Fibroblast of lung (primary cell): ENCODE measurements at places on chromosomes 16 and 17. TPM values are rescaled to one million over a fixed set of nuclear protein-coding genes. Genes with fewer than 3 reads are reported as not detected.

The LDHD gene
- 1.0 and 4.5 TPM in 2 replicates for total RNA-seq

The RGS9 gene
- 1.7 and 2.1 TPM in 2 replicates for total RNA-seq

The CD300E gene
- not detected in 2 replicates for total RNA-seq

The NOXO1 gene
- total RNA-seq = under 0.01 TPM in 1 of 2 replicates, not detected in the other

The KRT16 gene
- not detected in 2 replicates for total RNA-seq

The FBF1 gene
- 10.5 and 11.2 TPM in 2 replicates for total RNA-seq

The TBC1D3B gene
- total RNA-seq = 1.8 and 2.3 TPM in 2 replicates

The ITGB4 gene
- 0.17 and 0.26 TPM in 2 replicates for total RNA-seq

The ZFPM1 gene
- total RNA-seq = 1.7 and 2.1 TPM in 2 replicates

The MED13 gene
- 39.0 and 47.1 TPM in 2 replicates for total RNA-seq

The CTRB1 gene
- total RNA-seq = not detected in 2 replicates

The LGALS9B gene
- total RNA-seq = not detected in 2 replicates

The ASGR2 gene
- not detected in 2 replicates for total RNA-seq

The SLC13A2 gene
- not detected in 2 replicates for total RNA-seq

The DRG2 gene
- 25.7 and 30.1 TPM in 2 replicates for total RNA-seq

The NPIPB8 gene
- total RNA-seq = 0.17 TPM in 1 of 2 replicates, not detected in the other

The GFAP gene
- 0.26 and 1.3 TPM in 2 replicates for total RNA-seq

The KRTAP2-2 gene
- total RNA-seq = not detected in 2 replicates

The KRTAP1-1 gene
- not detected in 2 replicates for total RNA-seq

The DPEP2 gene
- total RNA-seq = not detected in 2 replicates

The DHRS7C gene
- not detected in 2 replicates for total RNA-seq

The BEAN1 gene
- total RNA-seq = not detected in 2 replicates

The RHBDL1 gene
- total RNA-seq = 2.6 and 7.1 TPM in 2 replicates

The SCGB1C2 gene
- not detected in 2 replicates for total RNA-seq

The CDRT15 gene
- not detected in 2 replicates for total RNA-seq

The NPB gene
- 0.51 and 0.83 TPM in 2 replicates for total RNA-seq

The SMIM22 gene
- not detected in 2 replicates for total RNA-seq

The SDR42E2 gene
- total RNA-seq = under 0.01 TPM in 1 of 2 replicates, not detected in the other

The ARSG gene
- total RNA-seq = 3.1 and 8.1 TPM in 2 replicates

The KPNA2 gene
- total RNA-seq = 20.3 and 44.3 TPM in 2 replicates

The ZPBP2 gene
- total RNA-seq = not detected in 2 replicates

The KRTAP9-2 gene
- not detected in 2 replicates for total RNA-seq

The TNFAIP1 gene
- 19.8 and 23.0 TPM in 2 replicates for total RNA-seq

The ADGRG1 gene
- 0.51 and 1.8 TPM in 2 replicates for total RNA-seq

The HS3ST3A1 gene
- total RNA-seq = 28.5 and 48.7 TPM in 2 replicates

The ORAI3 gene
- total RNA-seq = 44.2 and 74.1 TPM in 2 replicates

The KRTAP4-6 gene
- not detected in 2 replicates for total RNA-seq

The CORO6 gene
- 9.8 and 19.3 TPM in 2 replicates for total RNA-seq
